ENCODE measurements at places on chromosomes 4 and X.

DNA sequence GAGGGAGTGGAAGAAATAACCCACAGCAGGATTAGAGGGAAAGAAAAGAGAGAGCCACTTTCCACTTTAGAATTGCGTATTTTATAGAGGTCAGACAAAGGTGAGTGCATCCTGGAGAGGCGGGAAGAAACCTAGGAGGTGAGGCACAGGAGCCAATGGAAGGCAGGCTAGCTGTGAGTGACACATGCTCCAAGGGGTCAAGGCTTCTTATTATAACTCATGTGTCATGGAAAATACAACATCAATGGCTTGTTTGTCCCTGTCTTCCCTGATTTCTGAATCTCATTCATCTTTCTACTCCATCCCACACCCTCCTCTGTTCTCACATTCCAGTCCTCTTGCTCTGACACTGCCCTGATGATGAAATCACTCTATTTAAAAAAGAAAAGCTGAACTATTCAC is 14.4 kb downstream of the ANXA3 start:
- DNase-seq = no peak

- peak; percentile 56 for DNase-seq
Observed at GRCh38 chr4:163332526-163333406, at the start of gene NPY1R. Gene NPY1R (minus strand): TSS chr4:163332596. CDS start chr4:163326554, 6,042 bp downstream.

- no peak for DNase-seq
Observed at GRCh38 chrX:77426811-77427210, 20.4 kb upstream of the FGF16 start.

DNA sequence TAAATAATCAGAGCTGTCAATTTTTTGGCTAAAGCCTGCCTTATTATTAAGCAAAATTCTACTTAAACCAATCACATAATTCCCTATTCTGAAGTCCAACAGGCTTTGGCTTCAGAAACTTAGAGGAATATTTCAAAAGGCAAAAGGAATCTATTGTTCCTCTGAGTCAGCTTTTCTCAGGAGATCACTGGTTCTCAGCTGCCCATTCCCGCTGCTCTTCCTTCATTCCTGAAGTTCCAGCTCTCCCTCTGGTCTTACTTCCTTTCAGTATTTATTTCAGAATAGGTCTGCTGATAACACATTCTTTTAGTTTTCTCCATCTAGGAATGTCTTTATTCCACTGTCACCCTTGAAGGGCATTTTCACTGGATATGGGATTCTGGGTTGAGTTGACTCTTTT is 133.7 kb downstream of the SOWAHB start:
- DNase-seq = no peak

GRCh38 chr4:27763830-27764525 is 903.3 kb downstream of the STIM2 start:
- no peak for DNase-seq

- no peak for DNase-seq
Observed at GRCh38 chr4:41129128-41129754, 85.1 kb downstream of the APBB2 start.

GRCh38 chr4:34178476-34178875 is 2065.8 kb downstream of the ARAP2 start:
- no peak for DNase-seq

GRCh38 chrX:7115557-7115956 is 32.0 kb upstream of the STS start:
- no peak for DNase-seq

DNA sequence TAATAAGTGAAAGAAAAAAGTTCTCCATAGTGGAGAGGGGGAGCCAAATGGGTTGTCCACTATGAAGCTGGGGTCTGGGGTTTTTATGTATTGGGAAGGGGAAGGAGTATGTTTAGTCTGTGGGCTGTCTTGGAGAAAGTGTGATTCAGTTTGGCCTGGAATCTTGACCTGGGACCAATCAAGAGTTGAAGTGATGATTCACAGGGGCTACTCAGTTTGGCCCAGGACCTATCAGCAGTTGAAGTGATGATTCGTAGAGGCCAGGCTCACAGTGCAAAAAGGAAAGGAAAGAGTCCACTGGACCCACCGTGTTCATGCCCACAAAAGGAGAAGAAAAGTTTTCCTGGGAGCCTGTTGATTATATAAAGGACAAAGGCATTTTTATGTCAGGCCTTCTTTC is 47.3 kb upstream of the RAB9B start:
- no peak for DNase-seq

GRCh38 chr4:80311130-80311529 is 24.4 kb upstream of the CFAP299 start:
- no peak for DNase-seq

- DNase-seq = no peak
Observed at GRCh38 chrX:115584696-115585095, 23.7 kb downstream of the PLS3 start.

DNA sequence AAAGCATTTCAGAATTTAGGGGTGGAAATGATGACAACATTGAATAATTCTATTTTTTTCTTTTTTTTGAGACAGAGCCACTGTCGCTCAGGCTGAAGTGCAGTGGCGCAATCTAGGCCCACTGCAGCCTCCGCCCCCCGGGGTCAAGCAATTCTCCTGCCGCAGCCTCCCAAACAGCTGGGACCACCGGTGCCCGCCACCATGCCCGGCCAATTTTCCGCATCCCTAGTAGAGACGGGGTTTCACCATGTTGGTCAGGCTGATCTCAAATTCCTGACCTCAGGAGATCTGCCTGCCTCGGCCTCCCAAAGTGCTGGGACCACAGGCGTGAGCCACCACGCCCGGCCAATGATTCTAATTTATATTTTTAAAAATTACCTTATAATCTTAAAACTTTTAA is 7.2 kb downstream of the NBDY start:
- no peak for DNase-seq

DNA sequence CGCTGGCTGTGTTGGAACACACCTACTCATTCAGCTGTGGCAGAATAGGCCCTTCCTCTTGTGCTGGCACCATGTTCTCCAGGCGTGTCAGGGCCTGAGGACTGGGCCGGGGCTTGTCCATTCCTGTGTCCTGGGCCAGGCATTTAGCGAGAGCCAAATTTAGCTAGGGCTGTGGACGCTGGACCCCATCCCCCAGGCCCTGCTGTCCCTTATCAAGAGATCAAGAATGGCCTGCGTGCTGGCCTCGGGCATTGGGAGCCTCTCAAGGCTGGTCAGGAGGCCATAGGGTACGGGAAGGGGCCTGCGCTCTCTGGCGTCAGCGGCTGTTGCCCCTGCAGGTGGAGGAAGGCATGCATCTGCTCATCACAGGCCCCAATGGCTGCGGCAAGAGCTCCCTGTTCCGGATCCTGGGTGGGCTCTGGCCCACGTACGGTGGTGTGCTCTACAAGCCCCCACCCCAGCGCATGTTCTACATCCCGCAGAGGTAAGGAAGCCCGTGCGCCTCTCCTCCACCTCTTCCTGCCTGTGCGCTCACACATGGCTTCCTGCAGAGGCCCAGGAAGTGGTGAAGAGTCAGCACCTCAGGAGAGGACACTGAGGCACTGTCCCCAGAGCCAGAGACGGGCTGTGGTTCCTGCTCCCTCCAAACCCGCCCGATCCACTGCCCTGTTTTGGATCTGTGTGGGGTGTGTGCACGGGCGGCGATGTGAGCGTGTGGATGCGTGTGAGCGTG is 15.3 kb downstream of the ABCD1 start:
- no peak for DNase-seq

GRCh38 chrX:70253377-70254062 is 6.5 kb downstream of the P2RY4 start:
- DNase-seq = no peak

DNA sequence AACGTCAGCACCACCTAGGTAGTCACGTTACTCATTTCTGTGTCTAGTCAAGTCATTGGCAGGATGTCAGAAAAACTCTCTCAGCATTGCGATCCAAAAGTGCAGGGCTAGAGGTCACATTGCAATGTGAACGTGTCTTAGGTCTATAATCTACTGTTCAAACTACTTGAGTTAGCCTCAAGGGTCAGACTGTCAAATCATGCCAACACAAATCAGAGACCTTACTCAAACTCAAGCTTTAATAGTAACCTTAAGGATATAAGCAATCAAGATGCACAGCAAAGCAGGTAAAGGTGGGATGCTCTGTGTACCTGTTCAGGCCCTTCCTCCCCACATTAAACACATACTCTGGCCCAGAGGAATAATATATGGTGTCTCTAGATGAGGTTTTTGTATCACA is 114.4 kb upstream of the NOCT start:
- no peak for DNase-seq

DNA sequence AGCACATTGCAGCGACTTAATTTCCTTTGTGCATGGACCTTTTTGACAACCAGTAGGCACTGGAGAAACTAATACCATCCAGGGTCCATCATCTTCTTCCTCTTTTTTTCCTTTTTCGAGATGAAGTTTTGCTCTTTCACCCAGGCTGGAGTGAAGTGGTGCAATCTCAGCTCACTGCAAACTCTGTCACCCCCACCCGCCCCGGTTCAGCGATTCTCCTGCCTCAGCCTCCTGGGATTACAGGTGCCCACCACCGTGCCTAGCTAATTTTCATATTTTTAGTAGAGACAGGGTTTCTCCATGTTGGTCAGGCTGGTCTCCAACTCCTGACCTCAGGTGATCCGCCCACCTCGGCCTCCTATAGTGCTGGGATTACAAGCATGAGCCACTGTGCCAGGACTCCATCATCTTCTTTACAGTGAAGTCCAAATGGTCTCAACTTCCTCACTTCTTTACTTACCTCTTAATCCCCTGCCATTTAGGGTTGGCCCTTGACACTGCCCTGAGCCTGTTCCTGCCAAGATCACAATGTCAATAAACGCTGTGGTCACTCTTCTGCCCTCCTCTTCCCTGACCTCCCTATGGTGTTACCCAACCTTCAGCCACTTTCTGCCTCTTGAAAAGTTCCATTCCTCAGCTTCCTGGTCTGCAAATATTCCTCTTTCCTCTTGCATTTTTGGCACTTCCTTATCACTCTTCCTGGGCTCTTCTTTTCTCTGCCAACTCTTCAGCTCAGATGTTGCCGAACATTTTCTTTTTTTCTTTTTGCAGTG is 119.8 kb upstream of the SLC34A2 start:
- DNase-seq = no peak

GRCh38 chr4:144300616-144301015 is 160.1 kb upstream of the GYPA start:
- no peak for DNase-seq

DNA sequence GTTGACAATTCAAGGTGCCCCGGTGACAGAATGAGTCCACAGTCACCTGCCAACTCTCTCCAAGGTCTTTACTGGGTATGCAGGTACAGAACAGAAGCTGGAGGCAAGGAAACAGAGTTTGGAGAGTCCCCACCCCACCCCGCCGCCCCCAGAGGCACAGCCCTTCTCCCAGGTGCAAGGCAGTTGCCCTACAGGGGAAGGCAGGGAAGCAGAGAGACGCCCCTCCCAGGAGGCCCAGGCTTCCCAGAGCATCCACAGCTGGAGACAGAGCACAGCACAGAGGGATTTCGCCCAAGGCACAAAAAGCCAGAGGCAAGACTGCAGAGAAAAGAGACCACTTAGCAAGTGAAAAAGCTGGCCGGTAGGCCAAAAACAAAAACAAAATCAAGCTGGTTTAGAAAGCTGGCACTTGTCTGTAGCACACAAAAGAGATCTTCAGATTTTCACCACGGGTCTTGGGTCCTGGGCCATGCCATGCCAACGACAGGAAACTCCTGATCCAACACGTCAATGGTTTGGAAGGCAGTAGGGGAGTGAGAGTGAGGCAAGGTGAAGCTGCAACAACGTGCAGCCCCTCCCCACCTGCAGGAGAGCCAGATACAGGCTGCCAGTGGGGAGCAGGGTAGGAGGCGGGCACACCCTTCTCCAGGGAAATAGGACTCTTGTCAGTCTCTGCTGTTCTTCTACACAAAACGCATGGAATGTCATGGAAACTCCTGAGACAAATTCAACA is 113.3 kb downstream of the AFAP1 start:
- no peak for DNase-seq

DNA sequence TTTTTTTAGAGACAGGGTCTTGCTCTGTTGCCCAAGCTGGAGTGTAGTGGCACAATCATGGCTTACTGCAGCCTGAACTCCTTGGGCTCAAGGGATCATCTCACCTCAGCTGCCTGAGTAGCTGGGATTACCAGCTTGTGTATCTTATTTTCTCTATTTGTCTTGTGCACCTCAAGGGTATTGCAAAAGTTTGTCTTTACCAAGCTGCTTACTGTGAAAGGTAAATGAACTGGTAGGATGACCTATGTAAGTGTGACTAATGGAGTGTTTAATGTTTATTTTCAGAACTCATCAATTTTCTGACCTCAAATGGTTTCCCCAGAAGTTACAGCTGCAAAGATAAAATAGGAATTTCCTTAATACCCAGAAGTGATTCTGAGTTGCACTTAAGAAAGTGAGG is 5.3 kb upstream of the FGA start:
- no peak for DNase-seq

GRCh38 chr4:1081689-1082040 is 31.7 kb downstream of the RNF212 start:
- no peak for DNase-seq

DNA sequence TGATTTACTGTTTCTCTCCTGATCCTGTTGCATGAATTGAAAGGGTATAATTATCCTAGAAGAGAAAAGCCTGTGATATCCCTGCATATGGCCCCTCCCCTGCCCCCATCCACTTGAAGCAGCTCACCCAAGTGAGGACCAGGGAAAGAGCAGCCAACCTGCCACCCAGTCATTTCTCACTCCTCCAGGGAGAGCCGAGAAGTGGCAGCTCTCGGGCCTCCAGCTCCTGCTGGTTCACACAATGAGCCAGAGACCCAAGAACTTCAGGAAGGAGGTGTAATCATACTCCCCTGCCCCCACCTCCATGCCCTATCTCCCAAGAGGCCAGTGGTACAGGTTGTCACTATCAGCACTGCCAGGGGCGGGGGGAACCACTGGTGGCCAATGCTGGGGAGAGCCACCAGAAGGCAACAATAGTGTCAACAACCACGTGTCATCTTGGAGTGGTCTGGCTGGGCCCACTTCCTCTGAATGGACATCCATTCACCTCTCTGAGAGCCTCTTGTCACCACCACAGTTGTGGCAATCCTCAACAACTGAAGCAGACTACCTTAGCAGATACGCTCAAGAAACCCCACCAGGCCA is 42.9 kb downstream of the APOO start:
- DNase-seq = no peak

DNA sequence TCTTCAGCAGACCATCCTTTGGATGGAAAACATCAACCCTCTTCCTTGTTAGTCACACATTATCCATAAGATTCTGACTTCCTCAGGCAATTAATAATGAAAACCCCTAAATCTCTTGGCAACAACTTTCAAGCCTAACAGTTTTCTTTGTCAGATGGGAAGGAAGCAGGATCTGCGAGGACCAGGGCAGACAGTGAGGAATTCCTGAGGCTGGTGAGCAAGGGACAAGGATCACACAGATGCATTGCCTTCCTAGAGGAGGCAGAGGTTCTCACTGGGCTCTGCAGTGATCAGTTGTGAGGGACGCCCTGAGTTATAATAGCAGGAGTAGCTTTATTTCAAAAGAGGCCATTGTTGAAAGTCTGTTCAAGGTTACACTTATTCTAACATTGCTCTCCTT is 195.4 kb downstream of the SLIT2 start:
- DNase-seq = no peak

- DNase-seq = no peak
Observed at GRCh38 chrX:9189286-9189685, 155.4 kb upstream of the FAM9B start.

GRCh38 chrX:13721819-13722519 is 12.5 kb downstream of the TRAPPC2 start:
- DNase-seq = no peak

GRCh38 chr4:74230902-74231499 is 73.1 kb downstream of the MTHFD2L start:
- DNase-seq = no peak

- DNase-seq = no peak
Observed at GRCh38 chr4:136900696-136901095, 631.6 kb downstream of the PCDH18 start.

Data from non-pigmented ciliary epithelial cell (primary cell).